ENCODE measurements at places on chromosomes 1 and 21.

GRCh38 chr1:67648582-67649326, 36.2 kb upstream of the GADD45A start:
- no peak for DNase-seq

DNA sequence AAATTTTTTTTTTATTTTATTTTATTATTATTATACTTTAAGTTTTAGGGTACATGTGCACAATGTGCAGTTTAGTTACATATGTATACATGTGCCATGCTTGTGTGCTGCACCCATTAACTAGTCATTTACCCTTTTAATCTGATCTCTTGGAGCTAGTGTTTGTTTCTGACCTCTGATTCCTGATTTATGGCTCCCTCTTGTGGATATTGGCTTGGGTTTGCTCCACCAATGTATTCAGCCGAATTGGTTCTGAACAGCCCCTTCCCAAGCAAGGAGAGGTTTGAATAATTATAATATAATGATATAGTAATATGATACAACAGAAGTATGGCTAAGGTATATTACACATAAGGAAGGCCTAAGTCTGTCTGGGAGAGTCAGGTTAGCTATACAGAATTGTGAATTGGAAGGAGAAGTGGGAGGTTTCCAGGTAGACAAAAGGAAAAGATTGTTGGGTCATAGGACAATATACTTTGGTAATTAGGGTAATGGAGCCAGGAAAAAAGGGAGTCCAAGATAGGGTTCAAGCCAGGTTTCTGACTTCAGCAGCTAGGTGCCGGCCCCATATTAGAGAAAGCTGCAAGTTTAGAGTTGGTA, 53.1 kb upstream of the HMCN1 start:
- no peak for DNase-seq

- DNase-seq = no peak
Measured at GRCh38 chr1:183417772-183418491, at the start of gene NMNAT2. NMNAT2 (minus strand) TSS chr1:183418380; CDS start chr1:183418267, 113 bp downstream.

DNA sequence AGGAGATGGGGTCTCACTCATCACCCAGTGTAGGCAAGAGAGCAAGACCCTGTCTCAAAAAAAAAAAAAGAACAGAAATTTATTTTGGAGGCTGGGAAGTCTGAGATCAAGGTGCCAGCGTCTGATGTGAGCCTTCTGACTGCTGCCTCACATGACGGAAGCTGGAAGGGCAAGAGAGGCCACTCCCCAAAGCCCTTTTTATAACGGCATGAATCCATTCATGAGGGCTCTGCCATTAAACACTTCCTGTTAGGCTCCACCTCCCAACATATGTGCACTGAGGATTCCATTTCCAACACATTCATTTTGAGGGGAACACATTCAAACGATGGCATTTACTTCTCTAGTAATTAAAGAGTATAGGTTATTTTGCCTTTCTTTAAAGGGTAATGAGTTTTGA, 50.9 kb upstream of the C1orf198 start:
- DNase-seq = no peak

DNA sequence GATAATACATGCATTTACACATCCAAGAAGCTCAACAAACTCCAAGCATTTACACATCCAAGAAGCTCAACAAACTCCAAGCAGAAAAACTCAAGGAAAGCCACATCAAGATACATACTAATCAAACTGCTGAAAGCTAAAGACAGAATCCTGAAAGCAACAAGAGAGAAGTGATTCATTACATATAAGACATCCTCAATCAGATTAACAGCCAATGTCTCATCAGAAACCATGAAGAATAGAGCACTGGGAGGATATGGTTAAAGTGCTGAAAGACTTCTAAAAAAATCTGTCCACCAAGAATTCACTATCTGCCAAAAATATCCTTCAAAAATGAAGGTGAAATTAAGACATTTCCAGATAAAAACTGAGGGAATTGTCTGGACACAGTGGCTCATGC, 45.7 kb upstream of the BATF3 start:
- no peak for DNase-seq

Data from stimulated activated CD8-positive, alpha-beta memory T cell treated with anti-CD3 and anti-CD28 coated beads, Interleukin-7, amount 100 ng/mL, for 24 hours (primary cell).